ENCODE measurements at places on chromosomes 2 and 18. TPM values are rescaled to one million over a fixed set of nuclear protein-coding genes. Genes with fewer than 3 reads are reported as not detected.

- DNase-seq: no peak
Observed at GRCh38 chr18:58819051-58819450, 45.6 kb upstream of the ZNF532 start.

DNA sequence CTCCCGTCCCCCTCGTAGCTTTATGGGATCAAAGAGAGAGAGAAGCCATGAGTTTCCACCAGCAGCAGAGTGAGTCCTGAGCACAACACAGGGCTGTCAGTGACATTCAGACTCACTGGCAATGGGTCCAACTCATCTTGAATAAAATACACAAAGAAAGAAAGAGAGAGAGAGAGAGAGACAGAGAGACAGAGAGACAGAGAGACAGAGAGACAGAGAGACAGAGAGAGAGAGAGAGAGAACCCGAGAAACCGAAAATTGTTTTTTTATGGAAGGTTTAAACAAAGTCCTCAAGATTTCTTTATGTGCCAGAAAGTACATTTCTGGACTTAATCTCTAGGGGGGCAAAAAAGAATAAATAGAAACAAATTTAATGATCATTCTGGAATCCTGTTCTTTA is 11.5 kb upstream of the BCL2 start:
- DNase-seq: no peak

SLC11A1 gene
- total RNA-seq: 1.2 TPM

MC2R gene
- not detected for total RNA-seq

CCDC68 gene
- total RNA-seq: 64.8 TPM

DNAH7 gene
- 0.20 TPM for total RNA-seq

All from NCI-H460 (cell line).